ENCODE measurements at places on chromosomes 1 and 21.

GRCh38 chr1:220219865-220220698 is 52.2 kb downstream of the RAB3GAP2 start:
- DNase-seq, result no peak

GRCh38 chr1:242017580-242018233 is 18.8 kb upstream of the MAP1LC3C start:
- no peak for DNase-seq

DNA sequence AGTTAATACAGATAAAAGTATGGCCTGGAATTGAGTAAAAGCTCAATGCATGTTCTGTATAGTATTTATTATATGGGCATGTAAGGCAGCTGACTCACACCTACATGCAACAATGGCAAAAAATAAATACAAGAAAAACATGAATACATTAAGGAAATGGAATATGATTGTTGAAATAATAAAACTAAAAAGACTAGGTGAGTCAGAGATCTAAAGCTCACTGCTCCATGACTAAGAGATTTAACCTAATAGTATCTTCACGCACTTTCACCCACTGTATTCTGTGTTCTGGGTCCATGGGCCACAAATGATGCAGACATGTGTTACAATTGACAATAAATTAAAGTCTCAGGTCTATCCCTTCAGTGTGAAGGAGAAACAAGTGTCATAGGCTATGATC is 607.0 kb downstream of the AGBL4 start:
- no peak for DNase-seq

DNA sequence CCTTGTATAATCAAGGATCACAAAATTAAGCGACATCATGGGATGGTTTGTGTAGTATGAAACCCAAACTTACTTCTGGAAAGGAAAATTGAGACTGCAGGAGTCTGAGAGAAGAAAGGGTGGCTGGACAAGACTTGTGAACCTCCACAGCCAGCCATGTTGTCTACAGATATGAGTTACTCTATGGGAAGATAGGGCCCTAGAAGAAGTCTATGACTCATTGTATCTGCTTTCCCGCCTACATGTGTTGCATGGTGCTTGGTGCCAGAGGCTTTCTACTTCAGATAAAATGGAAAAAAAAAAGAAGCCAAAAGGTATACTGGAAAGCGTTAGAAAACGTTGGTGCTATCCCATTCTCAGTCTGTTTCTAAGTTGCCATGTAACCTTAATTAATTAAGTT is 18.7 kb upstream of the OR6N2 start:
- no peak for DNase-seq

DNA sequence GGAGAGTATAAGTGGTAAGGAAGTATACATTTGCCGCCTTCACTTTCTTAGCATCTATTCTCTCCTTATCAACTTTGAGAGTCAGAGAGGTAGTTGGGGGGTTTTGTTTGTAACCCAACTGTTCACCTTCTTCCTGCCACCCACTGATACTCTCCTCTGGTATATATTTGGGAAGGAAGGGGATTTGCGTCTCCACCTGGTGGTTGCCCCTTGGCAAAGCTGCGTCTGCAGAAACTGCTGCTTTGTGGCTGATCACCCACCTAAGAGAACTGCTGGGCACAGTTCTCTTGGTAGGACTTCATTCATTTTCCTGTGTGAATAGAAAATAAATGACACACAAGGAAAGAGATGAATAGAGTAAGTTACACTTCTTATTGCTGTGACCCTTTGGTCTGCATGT is 87.0 kb downstream of the SYT14 start:
- DNase-seq, result no peak

DNA sequence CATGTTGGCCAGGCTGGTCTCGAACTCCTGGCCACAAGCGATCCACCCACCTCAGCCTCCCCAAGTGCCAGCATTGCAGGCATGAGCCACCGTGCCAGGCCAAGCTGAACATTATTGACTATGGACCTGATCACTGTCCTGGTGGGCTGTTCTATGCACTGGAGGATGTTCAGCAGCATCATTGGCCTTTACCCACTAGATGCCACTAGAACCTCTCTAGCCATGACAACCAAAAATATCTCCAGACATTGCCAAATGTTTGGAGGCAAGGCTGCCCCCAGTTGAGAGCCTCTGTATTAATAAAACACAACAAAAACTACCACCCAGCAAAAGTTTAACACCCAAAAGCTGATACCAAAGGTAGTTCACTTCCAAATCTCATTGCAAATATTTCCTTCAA is 110.8 kb upstream of the SOD1 start:
- DNase-seq, result no peak

DNA sequence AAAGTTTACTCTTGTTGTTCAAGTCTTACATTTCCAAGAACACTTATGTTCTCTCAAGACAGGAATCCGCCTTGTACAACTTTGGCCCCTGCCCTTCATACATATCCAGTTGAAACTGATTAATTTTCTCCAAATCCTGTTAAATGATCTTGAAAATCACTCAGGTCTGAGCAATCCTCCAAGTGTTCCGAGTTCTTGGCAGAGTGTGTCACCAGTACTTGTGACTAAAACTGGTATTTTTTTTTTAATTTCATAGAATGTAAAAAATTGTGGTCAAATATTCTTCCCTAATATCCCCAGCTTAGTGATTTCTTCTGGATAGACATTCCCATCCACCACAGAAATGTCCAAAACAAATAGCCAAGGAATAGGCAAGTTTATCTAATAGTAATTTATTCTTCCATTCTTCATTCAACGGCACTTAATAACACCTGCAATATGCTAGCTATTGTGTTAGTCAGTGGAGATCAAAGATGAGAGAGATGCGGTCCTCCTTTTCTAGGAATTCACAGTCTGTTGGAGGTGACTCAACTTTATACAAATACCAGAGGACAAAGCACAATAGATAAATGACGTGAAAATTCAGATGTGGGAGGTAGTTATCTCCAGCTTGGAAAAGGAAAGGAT is 71.4 kb downstream of the DIRAS3 start:
- DNase-seq, result no peak

DNA sequence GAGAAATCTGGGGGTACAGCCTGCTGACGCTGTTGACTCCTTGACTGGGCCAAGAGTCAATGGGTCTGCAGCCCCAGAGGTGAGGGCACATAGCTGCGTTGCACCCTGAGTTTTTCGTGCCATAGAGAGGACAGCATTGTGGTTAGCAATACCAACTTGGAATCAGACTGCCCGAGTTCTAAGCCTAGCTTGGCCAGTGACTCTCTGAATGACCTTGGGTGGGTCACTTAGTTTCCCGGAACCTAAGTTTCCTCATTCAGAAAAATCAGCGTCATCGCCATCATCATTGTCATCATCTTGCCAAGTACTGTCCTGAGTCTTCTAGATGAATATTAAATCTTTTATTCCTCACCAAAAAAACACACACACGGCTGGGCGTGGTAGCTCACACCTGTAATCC is 151.2 kb upstream of the TMEM51 start:
- DNase-seq, result no peak

- no peak for DNase-seq
These were observed 95.6 kb upstream of the ADAMTS5 start for GRCh38 chr21:27062443-27062842.

GRCh38 chr1:226644541-226645176 is 94.4 kb downstream of the ITPKB start:
- DNase-seq, result no peak

GRCh38 chr1:196049407-196049806 is 558.8 kb downstream of the KCNT2 start:
- no peak for DNase-seq

DNA sequence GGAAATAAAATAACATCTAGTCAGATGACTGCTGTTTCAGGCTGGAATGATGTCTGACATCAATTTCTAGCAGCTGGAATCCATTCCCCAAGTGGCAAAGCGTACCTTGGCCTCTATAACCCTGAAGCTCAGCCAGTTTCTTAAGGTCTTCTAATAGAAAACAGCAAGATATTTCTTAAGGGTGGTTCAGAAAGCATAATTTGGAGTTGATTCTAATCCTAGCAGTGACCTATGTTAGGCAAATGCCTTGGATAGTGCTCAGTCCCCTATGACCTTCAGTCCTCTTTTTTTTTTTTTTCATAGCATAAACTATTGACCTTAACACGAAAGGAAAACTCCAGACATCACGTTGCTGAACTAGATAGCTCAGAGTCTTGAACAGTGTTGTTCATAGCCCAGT is 56.5 kb downstream of the LAMC2 start:
- DNase-seq, result no peak

DNA sequence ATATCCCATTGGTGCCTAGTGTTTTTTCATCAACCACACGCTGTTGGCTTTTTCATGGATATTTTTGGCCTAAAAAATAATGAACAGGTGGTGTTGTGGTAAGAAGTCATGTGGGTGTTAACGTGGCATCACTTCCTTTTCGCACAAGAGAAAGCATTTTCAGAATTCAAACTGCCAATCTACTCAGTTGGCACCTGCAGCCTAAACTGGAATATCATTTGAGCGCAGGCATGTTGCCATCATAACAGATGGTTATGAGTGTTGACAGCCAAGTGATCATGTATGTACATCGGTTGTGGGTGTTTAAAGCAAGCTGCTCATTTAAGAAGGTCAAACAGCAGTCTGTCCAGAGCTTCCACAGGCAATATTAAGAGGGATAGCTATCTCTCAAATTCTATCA is 1963.0 kb downstream of the NCAM2 start:
- DNase-seq, result no peak

GRCh38 chr1:91750398-91750996 is 135.5 kb downstream of the TGFBR3 start:
- DNase-seq, result no peak

DNA sequence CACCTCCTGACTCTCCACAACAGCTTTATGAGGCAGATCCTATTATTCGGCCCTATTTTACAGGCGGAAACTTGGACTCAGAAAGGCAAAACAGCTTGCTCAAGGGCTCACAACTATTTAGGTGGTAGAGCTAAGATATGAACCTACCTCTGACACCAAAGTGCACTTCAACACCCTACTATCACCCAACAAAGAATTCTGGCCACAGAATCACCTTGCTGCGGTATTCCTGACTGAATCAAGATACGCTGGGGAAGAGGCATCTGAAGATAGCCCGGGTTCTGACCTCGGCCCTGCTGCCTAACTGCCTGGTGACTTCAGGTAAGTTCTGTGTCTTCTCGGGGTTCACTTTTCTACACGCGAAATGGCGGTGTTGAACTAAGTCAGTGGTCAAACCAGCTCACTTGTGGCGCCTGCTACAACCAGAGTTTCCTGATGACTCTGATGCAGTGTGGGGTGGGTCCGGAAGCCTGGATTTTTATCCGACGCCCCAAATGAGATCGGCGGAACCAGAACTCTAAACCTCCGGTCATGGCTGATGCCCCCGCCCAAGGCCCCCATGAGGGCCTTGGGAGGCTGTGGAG is 608 bp downstream of the PEF1 start:
- DNase-seq, result no peak

DNA sequence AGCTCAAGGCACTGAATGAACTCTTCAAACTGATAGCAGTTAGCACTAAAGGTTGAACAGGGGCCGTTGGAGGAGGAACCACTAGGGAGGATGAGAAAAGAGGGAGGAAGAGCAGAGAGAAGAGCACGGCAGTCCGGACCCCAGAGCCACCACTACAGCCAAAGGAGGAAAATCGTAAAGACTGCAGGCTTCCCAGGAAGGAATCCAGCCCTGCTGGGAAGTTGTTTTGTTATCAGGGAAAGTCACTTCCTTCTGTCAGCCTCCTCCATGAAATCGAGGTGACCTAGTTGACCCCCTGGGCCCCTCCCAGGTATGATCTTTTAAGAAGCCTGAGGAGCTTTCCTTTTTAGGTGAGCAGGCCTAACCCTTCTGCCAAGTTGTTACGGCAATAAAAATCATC is 88.2 kb downstream of the PBX1 start:
- DNase-seq, result no peak

DNA sequence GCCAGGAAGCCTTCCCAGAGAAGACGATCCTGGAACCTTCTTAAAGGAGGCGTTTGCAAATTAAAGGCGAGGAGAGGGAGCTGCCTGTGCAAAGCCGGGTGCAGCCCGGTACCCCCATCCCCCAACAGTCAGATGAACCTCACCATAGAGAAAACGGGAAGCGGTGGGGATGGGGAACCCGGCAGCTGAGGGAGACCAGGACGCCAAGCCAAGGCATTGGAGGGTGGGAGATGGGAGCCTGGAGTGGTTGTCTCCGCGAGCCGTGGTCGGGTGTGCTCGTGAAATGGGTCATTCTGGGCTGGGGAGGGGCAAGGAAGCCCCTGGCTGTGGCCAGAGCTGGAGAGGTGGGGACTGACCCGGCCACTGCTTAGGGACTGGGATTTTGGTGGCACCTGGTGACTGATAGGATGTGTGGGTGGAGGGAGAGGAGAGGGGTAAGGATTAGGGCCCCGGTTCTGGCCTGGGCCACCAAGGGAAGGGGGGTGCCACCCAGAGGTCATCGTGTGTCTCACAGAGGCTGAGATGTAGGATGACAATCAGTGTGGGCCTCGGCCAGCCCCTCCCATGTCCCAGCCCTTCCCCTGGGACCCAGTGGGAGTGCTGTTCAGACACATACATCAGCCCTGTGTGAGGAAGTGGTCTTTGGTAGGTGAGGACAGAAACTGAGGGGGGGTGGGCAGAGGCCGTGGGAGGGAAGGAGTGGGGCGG is 676 bp upstream of the PADI2 start:
- DNase-seq, result no peak

- no peak for DNase-seq
These were observed 18.2 kb downstream of the DNALI1 start for GRCh38 chr1:37574834-37575480.

GRCh38 chr1:153578490-153578889 is 12.8 kb upstream of the S100A2 start:
- no peak for DNase-seq

- no peak for DNase-seq
These were observed 31.6 kb downstream of the ZC3H11B start for GRCh38 chr1:219581344-219581743.

DNA sequence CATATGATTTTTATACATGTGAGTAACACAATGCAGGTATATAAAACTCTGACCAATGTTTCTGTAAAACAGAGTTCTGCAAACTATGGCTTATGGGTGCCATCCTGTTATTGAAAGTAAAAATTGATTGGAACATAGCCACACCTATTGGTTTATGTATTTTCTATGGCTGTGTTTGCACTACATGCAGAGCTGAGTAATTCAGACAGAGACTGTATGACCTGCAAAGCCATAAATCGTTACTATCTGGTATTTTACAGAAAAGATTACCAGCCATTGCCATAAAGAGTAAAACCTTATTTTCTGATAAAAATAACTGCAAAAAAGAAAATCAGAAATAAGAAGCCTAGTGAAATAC is 13.1 kb downstream of the GBP1 start:
- no peak for DNase-seq

GRCh38 chr21:18251065-18251464 is 6.4 kb downstream of the CHODL start:
- DNase-seq, result no peak

- DNase-seq, result no peak
These were observed 86.2 kb downstream of the LBR start for GRCh38 chr1:225341642-225342041.

- DNase-seq, result no peak
These were observed 58.5 kb downstream of the KIF26B start for GRCh38 chr1:245213066-245213831.

DNA sequence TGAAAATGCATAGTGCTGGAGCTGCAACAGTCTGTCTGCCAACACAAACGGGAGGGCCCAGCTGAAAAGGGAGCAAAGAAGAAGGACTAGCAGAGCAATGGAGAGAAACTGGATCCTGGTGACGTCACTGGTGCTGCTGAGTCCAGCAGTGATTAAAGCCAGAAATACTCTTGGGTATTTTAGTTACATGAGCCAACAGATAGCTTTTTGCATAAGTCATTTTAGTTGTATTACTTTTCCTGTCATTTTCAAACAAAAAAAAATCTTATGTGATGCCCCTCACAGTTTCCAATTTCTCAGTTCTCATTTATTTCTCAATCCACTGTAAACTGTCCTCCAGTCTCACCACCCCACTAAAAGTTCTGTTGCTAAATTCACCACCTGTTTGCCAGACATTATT is 38.7 kb upstream of the NEK7 start:
- no peak for DNase-seq

Measured in activated naive CD4-positive, alpha-beta T cell (primary cell).